Osteoblast (primary cell): ENCODE measurements at places on chromosomes 3 and 15. TPM values are rescaled to one million over a fixed set of nuclear protein-coding genes. Genes with fewer than 3 reads are reported as not detected.

Gene UBL7
- 39.8 and 41.3 TPM in 2 replicates for total RNA-seq

Gene CYP19A1
- total RNA-seq, result 2.2 and 4.4 TPM in 2 replicates

Gene ZIC1
- total RNA-seq, result 2.1 and 3.6 TPM in 2 replicates

Gene KLHL40
- not detected in 2 replicates for total RNA-seq

Gene USP3
- total RNA-seq, result 60.1 and 60.7 TPM in 2 replicates

Gene SCN5A
- under 0.01 TPM in 1 of 2 replicates, not detected in the other for total RNA-seq

Gene KCNMB3
- 1.8 TPM in 2 replicates for total RNA-seq

Gene TEX55
- not detected in 2 replicates for total RNA-seq
